ENCODE measurements at places on chromosomes 12 and 14.
A peak's percentile ranks its signal among the peaks of the same experiment; 100 is the strongest.

GRCh38 chr12:14699923-14700322, 3.5 kb upstream of the GUCY2C start:
- no peak for DNase-seq

- DNase-seq, result no peak
Measured at GRCh38 chr12:57496822-57497221, 9.0 kb downstream of the MARS1 start.

DNA sequence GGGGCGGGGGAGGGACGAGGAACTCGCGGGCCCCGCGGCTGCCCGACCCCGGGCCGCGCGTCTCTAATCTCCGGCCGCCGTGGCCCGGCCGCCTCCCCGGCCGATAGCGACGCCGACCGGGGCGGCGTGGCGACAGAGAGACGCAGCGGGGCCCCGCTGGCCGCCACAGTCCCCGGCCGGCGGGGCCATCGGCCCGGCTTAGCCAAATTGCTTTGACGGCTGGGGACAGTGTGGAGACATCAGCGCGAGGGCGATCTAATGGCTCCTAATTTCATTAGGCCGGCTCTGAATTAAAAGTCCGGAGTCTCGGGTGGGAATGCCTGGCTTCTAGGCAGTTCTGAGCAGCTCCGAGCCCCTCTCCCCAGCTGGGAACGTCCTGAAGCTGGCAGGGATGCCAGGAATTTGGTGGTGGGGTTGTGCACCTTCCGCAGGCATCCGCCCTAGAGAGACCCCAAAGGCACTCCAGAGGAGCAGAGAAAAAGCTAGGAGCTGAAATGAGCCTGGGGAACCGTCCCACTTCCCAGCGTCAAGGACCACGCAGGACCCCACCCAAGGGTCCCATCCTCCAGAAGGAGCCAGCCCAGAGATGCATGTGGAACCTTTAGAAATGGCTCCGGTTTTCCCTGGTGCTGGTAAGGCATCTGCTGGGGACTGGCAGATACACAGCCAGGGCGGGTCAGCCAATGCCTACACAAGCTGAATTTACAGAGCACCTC, 9.6 kb downstream of the TBX5 start:
- no peak for DNase-seq

- DNase-seq, result no peak
Measured at GRCh38 chr14:95518045-95518751, 1.7 kb upstream of the SYNE3 start.

GRCh38 chr12:57112492-57113294, 1.5 kb upstream of the STAT6 start:
- no peak for DNase-seq

- no peak for DNase-seq
Measured at GRCh38 chr12:122651520-122652224, 51.5 kb downstream of the HCAR2 start.

DNA sequence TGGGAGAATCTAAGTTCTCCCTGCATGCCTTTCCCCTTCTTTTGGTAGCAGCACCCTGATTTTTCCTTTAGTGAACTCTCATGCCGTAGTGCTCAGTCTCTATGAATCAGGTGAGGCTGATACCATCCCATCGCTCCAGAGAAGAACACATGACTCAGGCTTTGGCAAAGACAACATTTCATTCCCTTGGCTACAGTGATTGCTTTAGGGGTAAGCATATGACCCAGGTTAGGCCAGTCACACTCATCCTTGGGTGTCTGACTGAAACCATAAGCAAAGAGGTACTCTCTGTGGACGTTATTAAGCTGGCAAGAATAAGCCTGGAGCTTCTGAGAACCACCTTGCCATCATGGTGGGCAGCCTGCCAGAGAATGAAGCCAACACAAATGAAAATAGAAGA, 141.8 kb downstream of the MYRFL start:
- DNase-seq, result no peak

GRCh38 chr12:94089891-94090290, 58.5 kb upstream of the PLXNC1 start:
- DNase-seq, result no peak

DNA sequence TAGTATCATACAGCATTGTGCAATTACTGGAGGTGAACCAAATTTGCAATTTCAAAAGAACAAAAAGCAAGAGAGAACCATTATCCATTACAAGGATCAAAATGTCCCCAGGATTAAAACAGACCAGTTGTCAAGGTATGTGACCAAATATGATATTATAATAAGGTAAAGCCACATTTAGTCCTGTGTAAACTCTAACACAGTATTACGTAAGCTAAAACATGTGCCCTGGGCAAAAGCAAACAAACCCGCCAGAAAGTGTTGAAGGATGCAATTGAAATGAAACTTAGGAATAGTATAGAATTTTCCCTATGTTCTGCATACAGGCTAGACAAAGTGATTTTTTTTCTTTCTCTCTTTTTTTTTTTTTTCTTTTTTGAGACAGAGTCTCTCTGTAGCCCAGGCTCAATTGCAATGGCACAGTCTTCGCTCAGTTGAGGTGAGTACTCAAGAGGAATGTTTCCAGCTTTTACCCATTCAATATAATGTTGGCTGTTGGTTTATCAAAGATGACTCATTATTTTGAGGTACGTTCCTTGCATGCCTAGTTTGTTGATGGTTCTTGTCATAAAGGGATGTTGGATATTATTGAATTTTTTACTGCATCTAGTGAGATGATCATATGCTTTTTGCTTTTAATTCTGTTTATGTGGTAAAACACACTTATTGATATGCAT, 137.1 kb upstream of the FOXG1 start:
- no peak for DNase-seq

DNA sequence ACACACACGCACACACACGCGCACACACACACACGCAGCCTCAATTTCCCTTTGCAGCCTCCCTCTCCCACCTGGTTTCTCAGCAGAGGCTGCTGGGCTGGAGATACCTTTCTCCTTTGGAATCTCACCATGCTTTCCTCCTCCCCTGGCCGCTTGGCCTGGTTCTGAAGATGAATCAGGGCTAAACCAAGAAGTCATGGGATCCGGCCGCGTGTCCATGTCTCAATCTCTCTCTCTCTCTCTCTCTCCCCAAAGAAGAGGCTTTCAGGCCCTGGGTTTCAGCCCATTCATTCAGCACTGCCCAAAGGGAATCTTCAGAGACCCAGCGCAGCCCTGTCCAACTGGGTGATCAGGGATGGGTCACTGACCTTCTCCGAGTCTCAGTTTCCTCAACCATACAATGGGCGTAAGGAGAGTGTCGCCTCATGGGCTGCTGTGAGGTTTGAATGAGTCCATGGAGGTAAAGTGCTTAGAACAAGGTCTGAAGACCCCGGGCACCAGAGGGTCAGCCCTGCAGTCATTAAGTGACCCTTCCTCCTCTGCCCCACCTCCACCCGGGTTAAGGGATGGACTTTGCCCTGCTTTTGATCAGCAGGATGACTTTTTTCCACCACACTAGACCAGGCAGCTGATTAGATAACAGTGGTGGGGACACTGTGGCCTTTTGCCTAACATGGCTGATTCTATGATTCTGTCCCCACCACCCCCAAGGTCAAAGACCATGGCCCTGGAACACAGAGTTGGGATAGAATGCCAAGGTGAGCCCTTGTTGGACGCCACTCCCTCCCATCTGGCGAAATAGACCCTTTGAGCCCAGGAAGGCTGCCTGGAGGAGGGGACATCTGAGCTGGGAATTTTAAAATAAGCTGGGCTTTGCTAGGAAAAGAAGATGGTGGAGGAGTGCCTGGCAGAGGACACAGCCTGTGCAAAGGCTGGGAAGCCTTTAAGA, 42.1 kb downstream of the SCARB1 start:
- no peak for DNase-seq

- no peak for DNase-seq
Measured at GRCh38 chr14:99852578-99852977, 59.4 kb downstream of the EML1 start.

- DNase-seq, result peak; percentile 58
Measured at GRCh38 chr12:130826151-130826801, 12.8 kb downstream of the STX2 start.

DNA sequence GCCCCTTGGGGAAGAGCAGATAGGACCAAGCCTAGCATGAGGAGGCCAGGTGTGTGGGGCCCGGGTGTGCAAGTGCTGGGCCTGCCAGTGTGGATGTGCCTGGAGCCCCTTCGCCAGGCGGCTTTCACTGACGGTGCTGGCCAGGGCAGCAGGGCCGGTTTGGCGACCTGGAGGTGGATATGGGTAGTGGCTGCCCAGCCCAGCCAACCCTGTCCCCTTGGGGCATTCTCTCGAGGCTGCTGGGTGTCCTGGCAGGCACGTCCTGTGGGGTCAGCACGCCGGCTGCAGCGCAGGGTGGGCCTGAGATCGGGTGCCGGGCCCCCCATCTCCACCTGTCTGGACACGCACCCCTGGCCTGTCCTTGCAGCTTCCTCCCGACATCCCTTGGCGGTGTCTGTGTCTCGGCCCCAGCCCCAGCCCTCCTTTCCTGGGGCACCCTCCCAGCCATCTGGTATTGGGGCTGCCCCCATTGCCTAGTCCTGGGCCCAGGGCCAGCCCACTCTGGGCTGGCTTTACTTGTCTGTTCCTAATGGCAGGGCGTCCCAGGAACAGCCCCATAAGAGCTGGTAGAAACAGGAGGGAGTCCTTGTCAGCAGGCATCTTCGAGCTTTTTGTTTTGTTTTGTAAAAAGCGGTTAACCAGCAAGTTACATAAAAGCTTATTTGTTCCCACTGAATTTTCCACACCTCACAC, 7.2 kb upstream of the CRIP2 start:
- no peak for DNase-seq

DNA sequence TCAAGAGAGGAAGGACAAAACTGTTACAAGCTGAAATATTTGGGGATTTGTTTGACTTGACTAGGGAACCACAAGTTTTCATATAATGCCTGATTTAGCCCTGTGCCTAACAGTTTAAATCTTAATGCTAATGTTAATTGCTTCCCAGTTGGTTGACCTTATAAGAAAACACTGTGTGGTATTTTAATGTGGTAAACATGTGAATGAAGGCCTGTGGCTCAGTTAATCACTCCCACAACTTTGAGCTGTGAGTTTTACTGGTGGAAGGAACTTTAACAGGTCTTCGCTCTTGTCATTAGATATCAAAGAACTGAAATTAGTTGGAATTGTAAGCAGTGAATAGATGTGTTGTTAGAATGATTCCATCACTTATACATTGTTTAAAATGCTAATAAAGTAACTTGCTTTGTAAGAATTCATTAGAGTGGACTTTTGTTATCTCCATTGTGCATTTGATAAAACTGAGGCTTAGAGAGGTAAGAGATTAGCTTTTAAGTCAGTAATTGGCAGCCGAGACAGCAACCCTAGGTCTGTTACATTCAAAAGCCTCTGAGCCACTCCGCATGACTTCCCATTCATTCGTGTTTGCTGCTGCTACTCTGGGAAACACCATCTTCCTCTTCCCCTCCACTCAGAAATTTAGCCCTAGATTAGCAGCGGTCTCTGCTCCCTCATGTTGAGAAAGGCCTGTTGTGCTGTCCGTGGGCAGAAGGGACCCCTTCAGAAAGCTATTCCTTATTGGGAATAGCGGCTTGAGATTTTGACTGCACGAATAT, 1.0 kb upstream of the TBK1 start:
- no peak for DNase-seq

- DNase-seq, result no peak
Measured at GRCh38 chr12:12534975-12535374, 27.7 kb downstream of the DUSP16 start.

DNA sequence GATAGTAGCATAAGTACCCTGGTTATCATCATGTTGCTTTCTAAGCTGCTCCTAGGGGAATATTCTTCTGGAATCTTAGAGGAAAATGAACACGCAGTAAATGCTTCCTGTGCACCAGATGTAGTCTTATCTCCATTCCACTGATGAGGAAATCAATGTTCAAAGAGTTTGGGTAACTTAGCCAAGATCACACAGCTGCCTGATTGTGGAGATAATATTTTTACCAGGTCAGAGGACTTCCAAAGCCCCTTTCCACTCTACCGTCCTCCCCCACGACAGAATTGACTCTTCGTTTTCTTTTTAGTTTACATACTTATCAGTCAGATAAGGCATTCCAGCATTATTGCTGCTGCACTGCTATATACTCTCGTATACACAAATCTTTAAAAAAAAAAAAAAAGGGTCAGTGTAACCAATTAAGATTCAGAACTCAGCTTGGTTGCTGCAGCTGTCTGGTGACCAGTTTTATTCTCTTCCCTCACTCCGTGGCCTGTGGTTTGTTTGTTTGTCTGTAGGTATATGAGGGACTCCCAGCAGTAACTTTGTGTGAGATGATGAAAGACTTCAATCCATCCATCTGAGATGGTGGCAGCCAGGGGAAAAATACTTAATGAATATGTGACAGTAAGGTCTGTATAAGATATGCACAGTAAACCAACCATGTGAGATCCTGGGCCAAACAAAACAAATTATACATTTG, 110.5 kb downstream of the TGFB3 start:
- DNase-seq, result no peak

DNA sequence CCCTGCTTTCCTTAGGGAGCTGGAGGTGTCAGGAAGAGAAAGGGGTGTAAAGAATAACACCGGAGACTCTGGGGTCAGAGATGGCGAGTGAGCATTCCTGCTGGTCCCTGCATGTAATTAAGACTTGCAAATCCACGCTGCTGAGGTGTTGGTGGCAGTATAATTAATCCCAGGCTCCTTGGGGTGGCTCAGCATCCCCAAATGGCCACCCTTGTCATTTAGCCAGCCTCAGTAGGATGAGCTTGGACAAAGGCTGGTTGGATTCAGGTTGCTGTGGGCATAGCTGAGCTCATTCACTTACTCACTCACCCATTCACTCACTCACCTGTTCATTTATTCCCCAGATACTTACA, 174.4 kb upstream of the RPH3A start:
- no peak for DNase-seq

DNA sequence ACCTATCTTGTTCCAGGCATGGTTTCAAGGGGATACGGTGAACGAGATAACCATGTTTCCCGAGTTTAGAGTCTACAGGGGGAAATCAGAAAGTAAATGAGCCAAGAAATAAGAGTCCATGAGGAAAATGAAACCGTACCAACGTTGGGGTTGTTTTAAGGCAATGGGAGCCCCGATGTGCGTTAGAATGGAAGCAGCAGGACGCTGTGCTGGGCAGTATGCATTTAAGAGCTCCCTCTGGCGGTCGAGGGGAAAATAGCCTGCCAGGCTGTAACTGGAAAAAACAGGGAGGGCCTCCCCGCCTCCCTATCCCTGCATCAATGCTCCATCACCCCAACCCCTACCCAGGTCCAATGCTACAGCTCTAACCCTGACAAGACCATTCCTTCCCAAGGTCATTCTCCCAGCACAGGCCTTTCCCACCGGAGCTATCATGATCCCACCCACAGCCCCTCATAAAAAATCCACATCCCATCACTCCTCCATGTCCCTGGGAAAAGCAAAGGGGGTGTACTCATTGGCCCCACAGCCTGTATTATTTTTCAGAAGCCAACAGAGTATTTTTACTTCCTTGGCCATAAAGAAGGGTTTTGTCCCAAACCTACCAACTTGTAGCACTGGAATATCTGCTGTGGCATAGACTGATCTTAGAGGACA, 226.3 kb upstream of the NOS1 start:
- DNase-seq, result peak; percentile 31

GRCh38 chr12:42640391-42640790, 50.8 kb upstream of the PRICKLE1 start:
- no peak for DNase-seq

DNA sequence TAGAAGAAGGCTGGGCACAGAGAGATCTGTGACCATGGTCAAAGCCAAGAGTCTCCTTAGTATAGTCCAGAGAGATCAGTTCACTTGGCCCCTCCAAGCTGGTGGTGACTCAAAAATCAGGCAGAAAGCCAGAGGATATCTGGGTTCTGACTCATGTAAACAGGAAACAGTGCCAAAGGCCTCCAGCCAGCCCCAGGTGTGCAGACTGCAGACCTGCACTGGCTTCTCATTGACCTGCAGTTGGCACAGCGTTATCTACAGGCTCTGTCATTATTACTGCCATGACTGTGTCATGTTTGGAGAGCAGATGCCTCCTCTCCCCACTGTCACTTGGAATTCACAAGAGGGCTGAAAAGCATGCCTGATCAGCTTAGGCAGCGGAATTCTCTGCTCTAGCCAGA, 295.7 kb upstream of the PRKD1 start:
- DNase-seq, result peak; percentile 72

Data from HTR-8/SVneo (cell line).